ENCODE measurements at places on chromosomes 1 and 21. TPM values are rescaled to one million over a fixed set of nuclear protein-coding genes. Genes with fewer than 3 reads are reported as not detected.
A peak's percentile ranks its signal among the peaks of the same experiment; 100 is the strongest.

- DNase-seq, result peak; percentile 15
Measured at GRCh38 chr1:218591966-218592365, 246.8 kb downstream of the TGFB2 start.

GRCh38 chr1:154707901-154708463, 100.0 kb upstream of the ADAR start:
- DNase-seq, result no peak

DNA sequence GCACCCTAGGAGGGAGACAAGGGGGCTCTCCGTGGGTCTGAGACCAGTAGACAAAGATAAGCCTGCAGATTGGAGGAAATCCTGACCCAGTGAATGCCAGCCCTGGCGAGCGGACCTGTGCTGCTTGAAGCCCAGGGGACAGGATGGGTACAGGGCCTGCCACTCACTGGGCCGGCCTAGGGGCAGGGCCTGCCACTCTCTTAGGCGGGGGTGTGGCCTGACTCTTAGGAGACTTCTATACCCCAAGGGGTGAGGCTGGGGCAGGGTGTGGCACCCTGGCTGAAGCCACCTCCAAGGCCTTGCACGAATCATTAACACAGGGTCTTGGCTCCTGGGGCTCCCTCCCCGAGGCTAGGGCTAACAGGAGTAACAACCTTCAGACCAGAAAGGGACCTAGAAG, 30.7 kb downstream of the TRIM62 start:
- no peak for DNase-seq

- no peak for DNase-seq
Measured at GRCh38 chr1:232380131-232380530, 249.8 kb downstream of the SIPA1L2 start.

DNA sequence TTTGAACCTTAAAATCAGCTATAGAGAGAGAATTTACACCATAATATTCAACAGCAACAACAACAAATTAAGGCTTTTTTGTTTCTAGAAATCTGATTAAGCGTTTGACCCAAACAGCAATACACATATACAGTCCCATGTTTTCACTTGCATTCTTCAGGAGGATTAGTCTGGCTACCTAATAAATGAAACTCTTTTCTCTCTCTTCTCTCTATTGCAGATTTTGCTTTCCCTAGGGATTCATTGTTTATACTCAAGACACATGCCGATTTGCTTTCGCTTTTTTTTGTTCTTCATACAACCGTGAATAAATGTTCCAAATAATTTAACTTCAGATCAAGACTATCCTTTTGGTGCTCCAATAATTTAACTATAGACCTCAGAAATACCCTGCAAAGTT, 162.4 kb upstream of the PTBP2 start:
- DNase-seq, result no peak

GRCh38 chr1:22077728-22078127, 25.2 kb downstream of the CDC42 start:
- DNase-seq, result peak; percentile 52

Gene EXTL1
- total RNA-seq, result not detected

Gene LCE2B
- not detected for total RNA-seq

Gene RXFP4
- total RNA-seq, result 0.19 TPM

Data from dermis blood vessel endothelial cell (primary cell).